Stomach (tissue), 19 donors: ENCODE measurements at places on chromosomes 2 and 18. TPM values are rescaled to one million over a fixed set of nuclear protein-coding genes. Genes with fewer than 3 reads are reported as not detected.

The ZC3H6 gene
- 4.1 TPM for total RNA-seq

The CHRND gene
- not detected for total RNA-seq

The TNS1 gene
- total RNA-seq: 314 TPM

The IL36A gene
- not detected for total RNA-seq

The SERPINB12 gene
- total RNA-seq: not detected

The PLGLB2 gene
- total RNA-seq: 2.9 TPM

The CFAP210 gene
- total RNA-seq: 0.37 TPM

The ASAP2 gene
- 47.9 TPM for total RNA-seq

The REG1B gene
- not detected for total RNA-seq

The SETBP1 gene
- total RNA-seq: 25.1 TPM

The PROKR1 gene
- total RNA-seq: not detected

The CDCA7 gene
- total RNA-seq: 8.7 TPM

The CHRNA1 gene
- total RNA-seq: not detected

The CAMKMT gene
- 12.0 TPM for total RNA-seq

The KCNG3 gene
- 0.43 TPM for total RNA-seq

The DNAJC5G gene
- total RNA-seq: not detected

The RAB6C gene
- total RNA-seq: not detected

The REG3A gene
- total RNA-seq: 9.8 TPM

The CASP8 gene
- total RNA-seq: 32.3 TPM

The GPR155 gene
- total RNA-seq: 20.4 TPM

The ATOH8 gene
- total RNA-seq: 9.7 TPM

The LIMS3 gene
- total RNA-seq: not detected

The MC2R gene
- not detected for total RNA-seq

The PLEKHA3 gene
- total RNA-seq: 1.7 TPM

The EFHD1 gene
- total RNA-seq: 49.1 TPM

The POTEC gene
- not detected for total RNA-seq

The CKAP2L gene
- 1.4 TPM for total RNA-seq

The FOXI3 gene
- not detected for total RNA-seq

The EDAR gene
- not detected for total RNA-seq

The CFC1 gene
- not detected for total RNA-seq

The MAIP1 gene
- 25.5 TPM for total RNA-seq

The PARD6G gene
- total RNA-seq: 15.9 TPM

The ENOSF1 gene
- total RNA-seq: 114 TPM

The SPP2 gene
- 0.73 TPM for total RNA-seq

The CROCC2 gene
- 4.9 TPM for total RNA-seq
